ENCODE measurements at places on chromosomes 6 and 20.

DNA sequence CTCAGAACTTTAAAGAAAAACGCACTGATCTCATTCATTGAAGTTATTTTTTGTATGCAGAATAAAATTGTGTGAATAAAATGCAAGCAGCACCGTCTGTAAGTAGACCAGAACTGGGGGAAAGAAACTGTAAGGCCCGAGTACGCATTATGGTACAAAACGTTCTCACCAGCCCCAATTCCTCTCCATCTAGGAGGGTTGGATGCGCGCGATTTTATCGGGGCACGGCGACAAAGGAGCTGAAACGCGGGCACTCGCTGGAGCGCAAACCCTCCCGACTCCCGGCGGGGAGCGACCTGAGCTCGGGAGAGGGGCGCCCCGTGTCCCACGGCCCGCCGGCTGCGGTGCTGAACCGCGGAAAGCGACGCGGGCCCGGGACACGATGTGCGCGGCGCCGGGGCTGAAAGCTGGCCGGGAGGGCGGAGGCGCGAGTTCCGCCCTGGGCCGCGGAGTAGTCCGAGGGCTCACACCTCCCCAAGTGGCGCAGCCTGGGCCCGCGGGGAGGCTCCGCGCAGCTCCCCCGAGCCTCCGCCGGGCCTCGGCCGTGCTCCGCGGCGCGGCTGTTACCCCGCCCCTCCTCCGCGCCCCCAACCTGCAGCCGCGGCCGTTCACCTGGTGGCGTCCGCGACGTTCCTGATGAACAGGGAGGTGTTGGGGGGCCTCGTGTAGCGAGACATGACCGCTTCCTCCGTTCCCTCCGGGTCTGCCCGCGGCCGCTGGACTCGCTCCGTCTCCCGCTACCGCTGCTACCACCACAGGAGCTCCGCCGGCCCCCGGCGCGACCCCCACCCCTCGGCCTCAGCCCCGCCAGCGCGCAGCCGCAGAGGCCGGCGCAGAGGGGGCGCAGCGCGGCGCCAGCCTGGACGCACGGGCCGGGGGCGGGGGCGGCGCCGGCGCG, at the start of gene SRSF12:
SRSF12 (minus strand) TSS at position 861 of the 898 bp plus-strand sequence; CDS start at position 677, 184 bp downstream.
- DNase-seq: peak; percentile 0

GRCh38 chr20:56781108-56781739, 152.1 kb downstream of the TFAP2C start:
- DNase-seq: no peak

- peak; percentile 35 for DNase-seq
Measured at GRCh38 chr6:138454981-138455706, 44.1 kb downstream of the NHSL1 start.

- no peak for DNase-seq
Measured at GRCh38 chr20:49697071-49697470, 16.6 kb downstream of the B4GALT5 start.

- no peak for DNase-seq
Measured at GRCh38 chr6:31453259-31453658, 44.7 kb upstream of the MICB start.

GRCh38 chr6:6543181-6543879, 45.2 kb upstream of the LY86 start:
- no peak for DNase-seq

- no peak for DNase-seq
Measured at GRCh38 chr6:119446115-119446554, 96.6 kb upstream of the MAN1A1 start.

All from activated CD8-positive, alpha-beta memory T cell treated with anti-CD3 and anti-CD28 coated beads for 1 hour (primary cell).